ENCODE measurements at places on chromosomes 7 and 10. TPM values are rescaled to one million over a fixed set of nuclear protein-coding genes. Genes with fewer than 3 reads are reported as not detected.

DNA sequence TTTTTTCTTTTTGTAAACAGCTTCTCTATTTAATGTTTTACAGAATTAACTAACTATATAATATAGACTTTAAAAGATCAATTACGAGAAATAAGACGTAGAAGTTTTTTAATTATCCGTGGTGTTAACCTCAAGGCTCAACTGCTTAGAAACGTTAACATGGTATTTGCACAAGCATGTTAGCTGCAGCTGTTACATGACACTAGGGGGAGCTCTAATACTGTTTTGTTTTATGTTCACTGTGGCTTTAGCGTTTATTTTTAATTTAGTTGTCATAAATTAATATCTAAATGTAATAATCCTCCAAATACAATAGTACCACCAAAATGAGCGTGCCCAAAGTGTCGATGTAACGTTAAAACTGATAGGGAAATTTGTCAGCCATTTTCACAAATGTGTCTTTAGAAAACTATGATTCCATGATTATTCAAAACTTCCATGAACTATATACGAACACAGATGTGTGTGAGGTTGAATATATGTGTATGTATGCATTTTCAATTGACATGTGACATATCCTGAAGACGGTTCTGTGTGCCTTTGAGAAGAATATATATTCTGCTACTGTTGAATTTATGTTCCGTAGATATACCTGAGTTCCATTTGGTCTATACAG, 828.8 kb upstream of the MBL2 start:
- DNase-seq = no peak

DNA sequence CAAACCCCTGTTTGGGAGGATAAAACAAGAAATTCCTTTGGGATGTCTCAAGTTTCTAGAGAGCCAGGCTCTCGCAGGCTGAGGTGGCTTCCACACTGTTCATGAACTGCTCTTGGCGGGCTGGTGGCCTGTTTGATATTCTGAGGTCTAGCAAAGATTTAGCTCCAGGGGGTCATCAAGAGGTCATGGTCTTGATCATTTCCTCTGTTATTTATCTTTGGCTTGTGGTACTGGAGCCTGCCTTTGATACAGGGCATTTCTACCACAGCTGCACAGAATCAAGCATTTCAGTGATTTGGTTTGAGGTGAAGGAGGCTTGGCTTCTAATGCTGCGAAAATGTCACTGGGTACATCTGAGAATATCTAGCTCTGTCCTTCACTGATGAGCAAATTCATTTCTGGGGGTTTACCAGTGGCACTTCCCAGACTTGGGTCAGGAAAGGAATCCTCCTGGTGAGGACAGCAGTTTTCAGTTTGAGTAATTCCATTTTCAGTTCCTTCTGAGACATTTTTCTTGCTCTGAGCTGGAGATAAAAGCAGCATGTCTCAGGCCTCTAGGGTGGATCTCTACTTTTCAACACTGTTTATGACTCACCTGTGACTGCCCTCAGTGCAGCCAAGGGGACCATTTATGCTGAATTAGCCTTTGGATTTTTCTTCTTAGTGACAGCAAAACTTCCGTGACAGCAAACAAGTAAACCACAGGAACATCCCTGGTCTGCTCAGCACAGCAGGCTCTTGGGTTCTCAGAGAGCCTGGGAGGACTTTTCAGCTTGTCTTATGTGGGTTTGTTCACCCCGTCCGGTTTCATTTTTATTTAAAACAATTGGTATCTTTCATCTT, 312.0 kb downstream of the RNLS start:
- no peak for DNase-seq

GRCh38 chr10:130044067-130045061, 66.3 kb downstream of the C10orf143 start:
- DNase-seq = no peak

- DNase-seq = no peak
Measured at GRCh38 chr7:93461350-93461749, 113.2 kb downstream of the CALCR start.

GRCh38 chr10:60662917-60663614, 115.2 kb upstream of the CDK1 start:
- DNase-seq = no peak

DNA sequence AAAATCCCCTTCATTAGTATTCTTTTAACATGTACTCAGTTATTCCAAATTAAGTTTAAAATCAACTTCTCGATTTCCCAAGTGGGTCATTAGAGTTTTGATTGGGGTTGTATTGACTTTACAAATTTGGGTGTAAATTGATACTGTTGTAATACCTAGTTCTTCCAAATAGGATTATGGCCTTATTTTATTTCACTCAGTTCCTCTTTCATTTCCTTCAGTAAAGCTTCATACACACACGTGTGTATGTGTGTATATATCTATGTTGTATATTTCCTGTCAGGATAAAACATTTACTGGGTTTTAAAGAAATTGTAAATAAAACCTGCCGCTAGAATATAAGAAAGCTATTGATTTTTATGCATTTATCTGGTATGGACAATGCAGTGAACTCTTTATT, 15.9 kb downstream of the YME1L1 start:
- no peak for DNase-seq

GRCh38 chr10:95242581-95243317, 48.1 kb downstream of the PDLIM1 start:
- no peak for DNase-seq

- DNase-seq = no peak
Measured at GRCh38 chr7:15936991-15937390, 250.5 kb upstream of the MEOX2 start.

GRCh38 chr7:47792521-47793121, 155.6 kb downstream of the PKD1L1 start:
- DNase-seq = no peak

- DNase-seq = no peak
Measured at GRCh38 chr7:13702251-13702650, 287.2 kb downstream of the ETV1 start.

DNA sequence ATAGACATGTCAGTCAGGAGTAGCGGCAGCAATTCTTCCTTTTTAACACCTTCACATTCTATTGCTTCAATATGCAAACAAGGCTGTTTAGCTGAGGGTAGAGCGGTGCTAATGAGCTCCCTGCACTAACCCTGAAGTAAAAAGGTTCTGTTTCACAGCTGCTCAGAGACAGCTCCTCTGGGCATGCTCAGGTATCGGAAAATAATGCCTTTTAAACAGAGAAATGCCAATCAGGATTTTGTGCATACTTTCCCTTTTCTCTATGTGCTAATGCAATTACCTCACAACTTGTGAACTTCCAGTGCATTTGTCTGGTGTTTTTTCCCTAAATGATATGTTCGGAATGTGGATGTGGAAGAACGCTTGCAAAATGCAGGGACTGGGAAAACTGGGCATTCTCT, 307.7 kb upstream of the FZD8 start:
- DNase-seq = no peak

GRCh38 chr7:17690030-17690429, 250.3 kb downstream of the SNX13 start:
- DNase-seq = no peak

- DNase-seq = no peak
Measured at GRCh38 chr7:154409703-154410311, 357.6 kb downstream of the DPP6 start.

DNA sequence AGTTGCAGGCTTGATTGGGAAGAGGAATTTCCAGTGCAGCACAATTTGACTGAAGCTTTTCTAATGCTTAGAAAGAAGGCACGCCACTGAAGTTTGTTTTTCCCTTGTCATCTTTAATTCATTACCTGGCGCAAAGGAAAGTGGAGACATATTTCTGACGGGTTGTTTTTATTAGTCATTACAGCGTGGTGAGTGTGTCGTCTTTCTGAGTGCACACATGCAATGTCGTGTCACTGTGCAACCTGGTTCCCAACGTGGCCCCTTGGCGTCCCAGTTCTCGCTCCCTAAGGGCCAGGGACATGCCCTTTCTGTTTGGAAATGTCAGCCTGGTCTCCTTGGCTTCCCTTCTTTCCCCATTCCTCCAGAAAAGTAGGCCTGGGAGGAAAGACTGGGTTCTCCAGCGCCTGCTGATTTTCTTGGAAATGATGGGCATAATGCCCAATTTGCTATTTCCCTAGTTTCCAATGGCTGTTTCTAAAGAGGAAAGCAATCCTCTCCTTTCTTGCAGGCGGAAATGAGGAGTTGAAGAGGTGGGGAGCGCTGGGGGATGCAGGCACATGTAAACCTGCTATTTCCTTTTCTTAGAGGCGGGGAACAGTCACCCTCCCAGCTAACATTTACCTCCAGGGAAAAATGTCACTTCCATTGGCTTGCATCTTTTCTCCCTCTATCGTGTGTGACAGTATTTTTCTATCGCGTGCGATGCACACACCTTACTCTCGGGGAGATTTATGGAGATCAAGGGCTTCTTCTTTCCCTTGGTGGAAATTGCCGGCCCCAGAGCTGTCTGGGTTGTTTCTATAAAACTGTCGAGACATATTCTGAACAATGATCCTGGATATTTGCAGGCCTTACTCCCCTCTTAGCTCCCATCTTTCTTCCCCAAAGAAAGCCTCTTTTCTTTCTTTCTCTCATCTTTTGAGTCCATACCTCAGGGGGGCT, 249.8 kb downstream of the ARHGAP12 start:
- peak; percentile 20 for DNase-seq

DNA sequence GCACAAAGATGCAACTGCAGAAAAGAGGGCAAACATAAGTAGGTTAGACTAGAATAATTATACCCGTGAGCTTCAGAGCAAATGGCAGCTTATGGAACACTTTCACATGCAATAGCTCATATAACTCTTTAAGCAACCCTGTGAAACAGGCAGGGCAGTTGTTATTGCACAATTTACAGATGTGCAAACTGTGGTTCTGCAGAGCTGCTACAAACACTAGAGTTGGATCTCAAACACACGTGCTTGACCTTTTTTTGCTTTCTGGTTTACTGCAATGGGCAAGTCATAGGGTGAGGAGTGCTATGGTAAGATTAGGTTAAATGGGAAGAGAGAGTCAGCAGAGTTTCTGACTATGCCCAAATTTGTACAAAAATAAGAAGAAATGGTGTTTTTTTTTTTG, 610.8 kb downstream of the GATA3 start:
- DNase-seq = no peak

DNA sequence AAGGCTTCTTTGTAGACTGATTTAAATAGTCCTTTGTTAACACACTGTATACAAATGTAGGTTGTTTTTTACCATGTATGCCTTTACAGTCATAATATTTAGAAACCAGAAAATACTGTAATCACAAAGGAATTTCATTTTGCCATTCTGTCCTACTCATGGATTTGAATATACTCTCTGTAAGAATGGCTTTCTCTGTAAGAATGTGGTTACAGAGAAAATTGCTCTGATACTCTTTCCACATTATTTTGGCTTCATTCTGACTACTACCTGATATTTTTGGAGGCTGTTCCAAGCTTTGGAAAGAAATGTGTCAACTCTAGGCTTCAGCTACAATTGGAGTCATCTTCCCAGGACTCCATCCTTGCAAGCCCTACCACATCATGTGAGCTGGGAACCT, 23.5 kb downstream of the CH25H start:
- DNase-seq = no peak

The KAT6B gene
- total RNA-seq = 18.7 TPM

The SEMA3D gene
- total RNA-seq = 0.08 TPM

The FBH1 gene
- 43.2 TPM for total RNA-seq

The LIPJ gene
- total RNA-seq = not detected

The MAGI2 gene
- 1.3 TPM for total RNA-seq

The DLX5 gene
- not detected for total RNA-seq

The SUV39H2 gene
- 6.4 TPM for total RNA-seq

All from psoas muscle (tissue), 8 donors.